Urinary bladder (tissue), 4 donors: ENCODE measurements at places on chromosomes 1 and 21. TPM values are rescaled to one million over a fixed set of nuclear protein-coding genes. Genes with fewer than 3 reads are reported as not detected.

DNA sequence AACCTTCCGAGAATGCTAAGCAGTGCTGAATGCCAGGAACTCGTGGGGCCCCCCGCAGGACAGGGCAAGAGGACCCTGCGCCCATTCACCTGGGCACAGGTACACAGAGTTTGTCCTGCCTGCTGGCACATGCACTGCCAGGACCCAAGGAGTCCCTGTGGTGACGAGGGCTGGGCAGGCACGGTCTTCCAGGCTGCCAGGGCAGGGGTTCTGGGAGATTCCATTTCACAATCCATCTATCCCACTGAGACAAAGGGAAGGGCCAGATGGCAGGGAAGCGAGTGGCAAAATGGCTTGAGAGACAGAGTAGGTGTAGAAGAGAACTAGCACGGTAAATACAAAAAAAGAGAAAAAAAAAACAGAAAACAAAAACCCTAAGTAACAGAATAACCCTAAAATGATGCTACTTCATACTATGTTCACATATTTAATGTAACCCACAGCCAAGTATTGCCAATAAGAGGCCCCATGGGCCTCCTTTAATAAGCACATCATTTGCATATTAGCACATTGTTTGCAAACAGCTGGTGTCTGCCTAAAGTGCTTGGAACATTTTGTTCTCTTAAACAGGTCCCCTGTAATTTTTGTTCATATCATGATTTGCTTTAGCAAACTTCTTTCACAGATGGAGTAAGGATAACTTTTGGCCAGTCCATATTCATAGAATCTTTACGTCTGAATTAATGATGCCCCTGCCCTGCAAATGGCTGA lies 83.8 kb downstream of the STUM start:
- no peak for DNase-seq

DNA sequence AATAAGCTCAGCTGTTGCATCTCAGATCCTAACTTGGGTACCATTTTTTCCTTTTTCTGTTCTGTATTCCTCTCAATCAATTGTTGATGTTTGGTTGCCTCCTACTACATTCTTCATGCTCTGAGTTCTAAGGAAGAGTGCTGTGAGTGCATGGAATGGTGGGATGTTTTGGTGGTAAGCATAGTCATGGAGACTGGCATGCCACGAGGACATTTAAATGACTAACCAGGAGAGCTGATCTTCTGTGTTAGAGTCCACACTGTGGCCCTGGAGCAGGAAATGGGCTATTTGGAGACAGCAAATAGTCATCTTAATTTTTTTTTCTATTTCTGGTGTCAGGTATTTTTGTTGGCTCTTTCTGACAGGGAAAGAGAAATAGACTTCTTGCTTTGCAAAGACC lies 69.5 kb upstream of the HSD17B7 start:
- no peak for DNase-seq

- no peak for DNase-seq
Measured at GRCh38 chr1:221515496-221515895, 226.4 kb downstream of the DUSP10 start.

DNA sequence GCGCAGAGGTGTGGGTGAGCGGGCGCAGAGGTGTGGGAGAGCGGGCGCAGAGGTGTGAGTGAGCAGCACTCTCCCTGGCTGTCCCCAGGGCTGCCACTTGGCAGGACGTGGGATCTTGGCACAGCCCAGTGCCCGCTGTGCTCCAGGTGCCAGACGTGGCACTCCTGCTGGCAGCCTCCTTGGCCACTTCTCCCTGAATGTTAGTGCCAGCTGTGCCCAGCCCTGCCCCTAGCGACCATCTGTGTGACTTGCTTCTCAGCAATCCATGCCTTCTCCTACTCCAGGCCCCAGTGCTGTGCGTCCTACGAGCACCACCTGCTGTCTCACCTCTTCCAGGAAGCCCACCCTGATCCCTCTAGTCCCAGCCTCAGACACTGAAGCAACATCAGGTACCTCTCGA lies 30.5 kb downstream of the KRTAP10-1 start:
- no peak for DNase-seq

DNA sequence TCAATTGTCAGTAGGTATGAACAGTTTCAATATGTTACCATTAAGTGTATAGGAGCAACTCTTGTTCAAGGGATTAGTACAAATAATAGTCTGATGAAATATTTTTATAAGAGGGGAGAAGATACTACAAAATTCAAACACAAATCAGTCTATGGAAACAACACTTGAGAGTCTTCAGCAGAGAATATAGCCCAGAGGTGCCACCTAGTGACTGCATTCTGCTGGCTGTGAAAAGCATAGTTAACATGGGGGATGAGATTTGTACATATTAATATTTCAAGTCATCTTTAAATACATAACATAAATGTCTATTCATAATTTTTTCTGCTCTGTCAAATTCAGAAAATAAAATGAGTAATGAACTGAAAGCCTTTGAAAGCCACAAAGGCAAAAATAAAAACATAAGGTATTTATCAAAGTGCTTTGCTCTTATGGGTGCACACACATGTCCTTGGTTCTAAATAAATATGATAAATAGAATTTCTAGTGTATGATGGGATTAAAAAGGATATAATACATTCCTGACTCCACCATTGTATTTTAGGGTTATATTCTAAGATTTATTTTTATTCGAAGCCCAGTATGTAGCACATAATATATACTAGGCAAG lies 440.9 kb upstream of the ZRANB2 start:
- DNase-seq: no peak

DNA sequence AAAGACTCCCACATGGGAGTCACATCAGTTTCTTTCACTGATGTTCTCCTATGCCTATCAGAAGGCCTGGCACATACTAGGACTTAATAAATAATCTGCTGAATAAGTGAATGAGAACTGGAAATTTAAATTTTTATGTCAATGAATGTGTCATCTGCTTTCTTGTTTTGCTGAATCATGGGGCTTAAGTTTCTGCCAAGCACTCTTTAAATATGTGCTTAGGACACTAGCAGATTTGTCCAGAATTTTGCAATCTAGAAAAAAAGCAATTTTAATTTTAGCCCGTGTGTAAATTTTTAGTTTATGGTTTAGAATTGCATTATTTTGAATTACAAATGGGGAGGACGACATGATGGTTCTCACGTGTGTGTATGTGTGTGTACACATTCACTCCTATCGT lies 803.1 kb downstream of the USP25 start:
- DNase-seq: no peak

- DNase-seq: no peak
Measured at GRCh38 chr21:30502041-30502440, at the start of gene KRTAP19-5. TSS of gene KRTAP19-5 (minus strand) at chr21:30502141. CDS start at chr21:30502090, 51 bp downstream.

GRCh38 chr1:54017979-54018378 lies at the start of gene LDLRAD1:
TSS of gene LDLRAD1 (minus strand) at chr1:54018186. CDS start at chr1:54018112, 74 bp downstream.
- no peak for DNase-seq

- no peak for DNase-seq
Measured at GRCh38 chr1:43689289-43689688, 18.0 kb upstream of the ST3GAL3 start.

DNA sequence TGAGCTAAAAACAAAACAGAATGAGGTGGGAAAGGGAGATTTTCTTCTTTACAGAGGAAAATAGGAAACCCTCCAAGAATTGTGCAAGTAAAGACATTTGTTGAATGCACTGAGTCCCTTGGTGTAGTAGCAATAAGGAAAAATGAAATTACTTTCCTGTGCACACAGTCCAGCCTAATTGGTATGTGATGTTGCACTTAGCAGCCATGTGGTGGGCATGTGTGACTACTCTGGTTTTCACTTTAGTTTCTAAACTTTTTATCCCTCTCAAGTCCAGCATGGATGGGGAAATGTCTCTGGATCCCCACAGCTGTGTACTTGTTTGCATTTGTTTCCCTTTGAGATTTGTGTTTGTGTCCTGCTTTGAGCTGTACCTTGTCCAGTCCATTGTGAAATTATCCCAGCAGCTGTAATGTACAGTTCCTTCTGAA lies 7.1 kb upstream of the AGO3 start:
- no peak for DNase-seq

DNA sequence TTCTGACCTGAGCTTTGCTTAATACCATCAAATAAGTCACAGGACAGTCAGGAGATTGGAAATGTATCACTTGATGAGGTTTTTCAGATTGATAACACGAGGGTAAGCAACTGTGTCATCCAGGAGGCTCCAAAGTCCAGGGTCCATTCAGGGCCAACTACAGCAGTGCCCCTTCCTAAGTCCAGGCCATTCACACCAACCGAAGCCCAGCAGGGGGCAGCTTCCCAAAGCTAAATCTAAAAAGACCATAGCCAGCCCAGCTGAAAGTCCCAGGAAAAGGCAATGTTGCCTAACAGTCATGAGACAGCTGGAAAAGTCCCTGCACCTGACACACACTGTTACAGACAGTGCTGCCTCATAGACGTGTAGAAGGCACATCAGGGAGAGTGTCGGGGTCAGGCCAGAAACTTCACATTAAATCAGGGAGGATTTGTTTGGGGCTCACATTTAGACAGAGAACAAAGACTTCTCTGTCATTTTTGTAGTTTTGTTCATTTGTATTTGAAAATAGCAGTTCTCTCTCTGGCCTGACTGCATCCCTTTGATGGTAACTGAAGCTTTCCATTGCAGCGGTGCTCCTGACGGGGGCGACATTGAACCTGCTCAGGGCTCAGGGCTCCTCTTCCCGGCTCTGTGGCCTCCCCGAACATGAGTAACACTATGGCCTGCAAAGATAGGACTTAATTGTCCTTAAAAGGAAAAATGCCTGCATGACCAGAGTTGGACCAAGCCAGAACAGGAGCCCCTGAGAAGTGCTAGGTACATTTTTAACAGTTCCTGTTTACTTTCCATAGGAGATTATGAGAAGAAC lies 200.4 kb downstream of the NRIP1 start:
- no peak for DNase-seq

GRCh38 chr1:27487966-27488884 lies 1.7 kb downstream of the WASF2 start:
- no peak for DNase-seq

Gene PBX1
- 67.8 TPM for polyA plus RNA-seq

Gene AQP10
- polyA plus RNA-seq: 0.05 TPM

Gene CNIH3
- 2.1 TPM for polyA plus RNA-seq

Gene HP1BP3
- 186 TPM for polyA plus RNA-seq

Gene NLRP3
- polyA plus RNA-seq: 2.8 TPM

Gene S1PR1
- 61.1 TPM for polyA plus RNA-seq
